Naive thymus-derived CD4-positive, alpha-beta T cell (primary cell): ENCODE measurements at places on chromosomes 6 and 20.

GRCh38 chr6:30510419-30511168 lies 21.3 kb downstream of the HLA-E start:
- no peaks in the 10 kb centered on the region for H3K27me3 ChIP-seq
- DNase-seq: no peak
- H3K27ac ChIP-seq: peak overlapping the region; percentile 38
- no peak overlapping the region for H3K4me3 ChIP-seq

DNA sequence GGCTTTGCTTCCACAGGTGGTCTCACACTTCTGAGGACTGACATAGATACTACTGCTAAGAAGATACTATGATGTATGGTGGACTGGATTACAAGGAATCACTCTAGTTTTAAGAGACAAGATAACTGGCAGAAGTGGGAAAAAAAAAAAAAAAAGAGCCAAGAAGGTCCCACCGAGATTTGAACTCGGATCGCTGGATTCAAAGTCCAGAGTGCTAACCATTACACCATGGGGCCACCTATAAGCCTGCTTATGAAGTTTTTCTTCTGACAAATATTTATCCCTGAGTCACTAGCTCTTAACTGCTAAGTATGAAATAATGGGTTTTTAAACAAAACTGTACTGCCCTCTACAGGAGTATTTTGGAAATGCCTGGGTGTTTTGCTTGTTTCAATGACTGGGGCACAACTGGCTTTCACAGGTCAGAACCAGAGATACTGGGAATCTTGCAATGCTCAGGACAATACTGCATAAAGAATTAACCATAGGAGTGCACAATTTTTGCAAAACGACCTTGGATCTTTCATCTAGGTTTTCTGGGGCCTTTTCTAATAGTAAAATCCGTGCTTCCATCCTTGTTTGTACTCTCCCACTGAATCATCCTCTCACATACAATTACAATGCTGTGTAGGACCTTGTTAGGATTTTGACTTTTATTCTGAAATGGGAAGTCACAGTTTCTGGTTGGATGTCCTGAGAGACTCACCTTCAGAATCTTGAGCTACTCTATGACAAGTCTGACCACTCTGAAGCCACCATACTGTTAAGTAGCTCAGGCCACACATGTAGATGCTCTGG lies 116.3 kb downstream of the OR2B2 start:
- no peaks in the 10 kb centered on the region for H3K27me3 ChIP-seq
- peaks cover 24% of the 10 kb centered on the region for H3K4me1 ChIP-seq
- no peaks in the 10 kb centered on the region for H3K36me3 ChIP-seq
- no peak overlapping the region for H3K4me3 ChIP-seq
- DNase-seq: peak; percentile 36
- no peak overlapping the region for H3K27ac ChIP-seq

DNA sequence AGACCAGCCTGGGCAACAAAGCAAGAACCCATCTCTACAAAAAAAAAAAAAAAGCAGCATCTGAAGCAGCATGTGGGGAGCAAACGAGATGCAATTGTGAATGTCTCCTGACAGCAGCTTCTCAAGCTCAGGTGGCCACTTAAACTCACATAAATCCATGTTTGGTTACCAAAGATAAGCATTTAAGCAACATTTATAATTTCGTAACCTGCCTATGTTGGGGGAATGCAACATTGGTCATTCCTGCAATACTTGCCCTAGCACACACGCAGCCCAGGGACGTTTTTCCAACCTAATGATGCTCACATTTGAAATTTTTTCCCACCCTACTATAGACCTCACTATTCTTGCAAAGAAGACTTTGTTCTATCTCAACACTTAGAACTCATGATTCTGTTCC lies 113.3 kb downstream of the ZFP64 start:
- no peaks in the 10 kb centered on the region for H3K36me3 ChIP-seq
- H3K4me1 ChIP-seq: peaks cover 16% of the 10 kb centered on the region
- no peak overlapping the region for H3K4me3 ChIP-seq

DNA sequence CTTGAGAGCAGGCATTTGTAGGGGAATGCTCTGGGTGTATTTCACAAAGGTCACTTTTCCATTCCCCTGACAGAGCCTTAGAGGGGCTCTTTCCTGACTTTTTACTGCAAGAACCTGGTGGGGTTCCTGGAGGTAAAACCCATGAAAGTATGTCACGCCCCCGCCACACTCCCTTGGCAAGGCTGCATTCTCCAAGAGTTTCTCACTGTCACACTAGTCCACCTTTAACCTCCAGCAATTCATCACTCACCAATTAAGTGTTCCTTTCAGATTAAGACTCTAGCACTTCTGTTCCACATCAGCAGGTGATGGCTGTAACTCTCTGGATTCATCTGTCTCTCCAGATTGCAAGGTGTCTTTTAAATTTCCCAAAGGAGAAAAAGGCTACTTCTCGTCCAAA lies 32.7 kb upstream of the NKX2-4 start:
- H3K4me1 ChIP-seq: no peaks in the 10 kb centered on the region
- no peaks in the 10 kb centered on the region for H3K27me3 ChIP-seq
- DNase-seq: no peak
- no peaks in the 10 kb centered on the region for H3K36me3 ChIP-seq
- no peak overlapping the region for H3K27ac ChIP-seq

DNA sequence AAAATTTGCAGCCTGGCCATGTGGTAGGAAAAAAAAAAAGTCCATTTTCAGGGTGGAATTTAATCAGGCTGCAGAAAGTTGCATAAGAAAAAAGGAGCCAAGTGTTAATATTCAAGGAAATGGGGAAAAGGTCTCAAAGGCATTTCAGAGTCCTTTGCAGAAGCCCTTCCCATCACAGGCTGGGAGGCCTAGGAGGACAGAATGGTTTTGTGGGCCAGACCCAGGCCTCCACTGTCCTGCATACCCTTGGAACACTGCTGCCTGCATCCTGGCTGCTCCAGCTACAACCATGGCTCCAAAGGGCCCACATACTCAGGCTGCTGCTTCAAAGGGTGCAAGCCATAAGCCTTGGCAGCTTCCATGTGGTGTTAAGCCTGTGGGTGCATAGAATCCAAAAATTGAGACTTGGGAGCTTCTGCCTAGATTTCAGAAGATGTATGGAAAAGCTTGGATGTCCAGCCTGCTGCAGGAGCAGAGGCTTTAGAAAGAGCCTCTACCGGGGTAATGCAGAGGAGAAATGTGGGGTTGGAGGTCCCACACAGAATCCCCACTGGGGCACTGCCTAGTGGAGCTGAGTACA lies 239.0 kb upstream of the STXBP5 start:
- H3K4me3 ChIP-seq: no peak overlapping the region
- no peak overlapping the region for H3K27ac ChIP-seq
- no peaks in the 10 kb centered on the region for H3K4me1 ChIP-seq
- no peak for DNase-seq

GRCh38 chr6:139647841-139648240 lies 273.4 kb upstream of the CITED2 start:
- no peaks in the 10 kb centered on the region for H3K36me3 ChIP-seq
- no peak overlapping the region for H3K4me3 ChIP-seq
- no peaks in the 10 kb centered on the region for H3K4me1 ChIP-seq
- H3K27me3 ChIP-seq: no peaks in the 10 kb centered on the region
- DNase-seq: no peak

GRCh38 chr20:10369723-10370090 lies 64.3 kb downstream of the MKKS start:
- H3K27ac ChIP-seq: no peak overlapping the region
- no peaks in the 10 kb centered on the region for H3K4me1 ChIP-seq
- H3K27me3 ChIP-seq: no peaks in the 10 kb centered on the region
- no peaks in the 10 kb centered on the region for H3K36me3 ChIP-seq
